ENCODE measurements at places on chromosomes 4 and X.

DNA sequence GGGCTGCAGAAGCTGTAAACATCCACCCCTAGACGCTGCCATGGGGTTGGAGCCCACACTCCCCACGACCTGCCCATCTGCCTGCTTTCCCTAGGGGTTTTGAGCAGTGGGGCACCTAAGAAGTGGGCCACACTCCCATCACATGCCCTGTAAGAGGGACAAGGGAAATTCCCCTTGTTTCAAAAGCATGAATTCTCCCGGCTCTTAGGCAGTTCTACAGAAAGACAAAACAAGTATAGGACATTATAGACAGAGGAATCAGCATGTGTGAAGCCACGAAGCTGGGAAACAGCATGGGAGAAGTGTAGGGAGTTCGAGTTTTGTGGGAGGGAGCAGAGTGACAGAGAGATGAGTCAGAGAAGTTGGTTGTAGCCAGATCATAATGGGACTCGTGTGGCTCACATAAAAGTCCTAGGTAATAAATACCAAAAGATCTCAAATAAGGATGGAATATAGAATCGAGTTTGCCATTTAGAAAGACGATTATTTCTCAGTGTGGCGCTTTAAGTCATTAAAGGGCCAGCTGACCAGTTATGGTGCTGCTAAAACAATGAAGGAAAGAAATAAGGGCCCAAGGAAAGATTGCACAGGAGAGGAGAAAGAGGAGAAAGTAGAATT, 23.9 kb downstream of the APOO start:
- peak; percentile 85 for DNase-seq
- H3K27ac ChIP-seq = peak overlapping the region; percentile 62
- no peak overlapping the region for H3K4me3 ChIP-seq
- no peaks in the 10 kb centered on the region for H3K27me3 ChIP-seq
- peaks cover 9% of the 10 kb centered on the region for H3K4me1 ChIP-seq

- H3K4me3 ChIP-seq = no peak overlapping the region
- no peaks in the 10 kb centered on the region for H3K27me3 ChIP-seq
- H3K36me3 ChIP-seq = no peaks in the 10 kb centered on the region
Measured at GRCh38 chrX:96715481-96715880, 30.8 kb downstream of the DIAPH2 start.

DNA sequence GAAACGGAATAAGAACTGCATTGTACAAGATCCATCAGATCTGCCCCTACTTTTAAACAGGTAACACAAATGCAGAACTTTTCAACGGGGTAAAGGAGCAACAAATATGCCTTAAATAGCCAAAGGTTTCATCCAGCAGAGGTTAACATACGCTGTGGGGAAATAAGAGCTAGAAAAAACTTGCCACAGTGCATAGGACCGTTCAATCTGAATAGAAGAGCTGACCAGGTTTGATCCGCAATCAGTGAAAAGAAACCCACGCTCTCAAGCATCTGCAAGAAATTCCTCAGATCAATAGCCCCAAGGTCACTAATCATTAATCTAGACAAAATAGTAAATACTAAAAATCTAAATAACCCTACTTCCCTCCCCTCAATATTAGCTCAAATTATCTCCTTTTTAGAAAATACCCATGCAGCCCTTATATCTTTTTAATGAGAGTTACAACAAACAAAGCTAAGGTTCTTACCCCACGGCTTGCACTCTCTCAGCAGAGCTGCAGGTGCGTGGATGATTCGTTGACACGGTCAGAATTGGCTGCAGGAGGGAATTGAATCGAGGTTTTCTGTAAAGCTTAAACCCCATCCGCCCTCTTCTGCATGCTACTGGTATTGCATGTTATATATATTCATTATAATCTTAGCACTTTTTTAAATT, at the start of gene TLR10:
Gene TLR10 (minus strand): TSS at position 539 of the 657 bp plus-strand sequence. CDS start 7,400 bp downstream, outside the sequence.
- no peak within 1 kb of the TSS for H3K4me3 ChIP-seq
- H3K27ac ChIP-seq = no peak within 1 kb of the TSS
- no peaks in the 10 kb centered on the region for H3K36me3 ChIP-seq
- H3K27me3 ChIP-seq = peaks cover 4% of the 10 kb centered on the region
- no peaks in the 10 kb centered on the region for H3K4me1 ChIP-seq
- peak; percentile 52 for DNase-seq

DNA sequence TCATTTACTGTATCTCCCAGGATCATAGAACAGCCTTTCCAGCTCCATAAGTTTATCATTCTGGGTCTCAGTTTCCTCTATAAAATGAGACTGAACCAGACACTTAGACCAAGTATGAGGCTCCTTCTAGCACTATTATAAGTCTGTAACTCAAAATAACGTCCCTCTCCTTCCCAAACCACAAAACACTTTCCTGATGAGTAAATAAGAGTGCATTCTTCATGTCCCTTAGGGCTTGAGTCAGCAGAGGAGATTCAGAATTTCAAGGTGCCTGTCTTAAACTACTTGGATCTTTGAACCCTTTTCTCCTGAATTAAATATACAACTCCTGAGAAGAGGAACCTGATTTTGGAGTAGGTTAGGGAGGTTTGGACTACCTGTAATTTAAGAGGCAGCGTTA, 62.6 kb downstream of the GLRA2 start:
- H3K4me1 ChIP-seq = no peaks in the 10 kb centered on the region
- no peak overlapping the region for H3K27ac ChIP-seq
- no peaks in the 10 kb centered on the region for H3K27me3 ChIP-seq
- no peaks in the 10 kb centered on the region for H3K36me3 ChIP-seq
- no peak for DNase-seq

- no peak overlapping the region for H3K4me3 ChIP-seq
- H3K4me1 ChIP-seq = no peaks in the 10 kb centered on the region
- H3K36me3 ChIP-seq = no peaks in the 10 kb centered on the region
- no peak overlapping the region for H3K27ac ChIP-seq
- no peaks in the 10 kb centered on the region for H3K27me3 ChIP-seq
Measured at GRCh38 chr4:112889199-112889598, 160.3 kb upstream of the ANK2 start.

GRCh38 chrX:50648156-50648555, 165.8 kb downstream of the SHROOM4 start:
- H3K36me3 ChIP-seq = no peaks in the 10 kb centered on the region
- H3K27me3 ChIP-seq = peaks cover 4% of the 10 kb centered on the region
- H3K4me3 ChIP-seq = no peak overlapping the region
- no peak overlapping the region for H3K27ac ChIP-seq
- peak; percentile 3 for DNase-seq

- H3K4me3 ChIP-seq = no peak overlapping the region
- peaks cover 6% of the 10 kb centered on the region for H3K4me1 ChIP-seq
- H3K27ac ChIP-seq = no peak overlapping the region
- no peaks in the 10 kb centered on the region for H3K36me3 ChIP-seq
- no peaks in the 10 kb centered on the region for H3K27me3 ChIP-seq
Measured at GRCh38 chrX:10533696-10534365, 86.6 kb downstream of the MID1 start.

DNA sequence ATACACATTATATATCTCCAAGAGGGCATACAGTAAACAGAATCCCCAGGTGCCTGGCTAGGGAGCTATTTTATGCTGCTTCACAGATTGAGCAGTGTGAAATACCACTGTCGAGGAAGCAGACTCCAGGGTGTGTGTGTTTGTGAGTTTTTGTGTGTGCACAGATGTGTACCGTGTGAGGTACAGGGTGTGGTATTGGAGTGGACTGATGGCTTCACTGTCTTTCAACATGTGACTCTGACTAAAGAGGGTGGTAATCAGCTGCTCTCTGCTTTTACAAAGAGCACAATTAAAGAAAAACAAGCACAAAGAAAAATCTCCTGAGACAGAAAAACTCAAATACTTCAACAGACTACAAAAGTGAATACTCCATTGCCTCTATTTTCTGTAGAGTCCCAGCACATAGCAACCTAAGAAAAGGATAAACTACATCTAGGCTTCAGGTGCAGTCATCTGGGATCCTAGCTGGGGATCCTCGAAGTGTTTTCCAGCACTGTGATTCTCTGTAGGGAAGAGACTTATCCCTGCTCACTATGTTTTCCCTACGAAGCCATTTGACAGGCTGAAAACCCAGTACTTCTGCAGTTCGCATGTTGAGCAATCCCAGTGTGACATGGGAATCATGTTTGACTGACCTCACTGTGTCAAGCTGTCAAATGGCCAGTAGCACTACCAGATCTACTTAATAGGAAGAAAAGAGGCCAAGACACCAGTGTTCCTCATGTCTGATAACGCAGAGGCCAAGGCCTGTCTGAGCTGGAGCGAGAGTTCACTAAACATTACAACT, 100.3 kb downstream of the CDS1 start:
- H3K4me1 ChIP-seq = peaks cover 7% of the 10 kb centered on the region
- no peaks in the 10 kb centered on the region for H3K27me3 ChIP-seq
- H3K36me3 ChIP-seq = peaks cover 37% of the 10 kb centered on the region
- H3K27ac ChIP-seq = no peak overlapping the region
- no peak overlapping the region for H3K4me3 ChIP-seq
- no peak for DNase-seq

- no peak overlapping the region for H3K27ac ChIP-seq
- H3K4me1 ChIP-seq = peaks cover 3% of the 10 kb centered on the region
- H3K4me3 ChIP-seq = no peak overlapping the region
- H3K27me3 ChIP-seq = peaks cover 5% of the 10 kb centered on the region
Measured at GRCh38 chr4:70603856-70604255, 11.8 kb downstream of the AMBN start.

DNA sequence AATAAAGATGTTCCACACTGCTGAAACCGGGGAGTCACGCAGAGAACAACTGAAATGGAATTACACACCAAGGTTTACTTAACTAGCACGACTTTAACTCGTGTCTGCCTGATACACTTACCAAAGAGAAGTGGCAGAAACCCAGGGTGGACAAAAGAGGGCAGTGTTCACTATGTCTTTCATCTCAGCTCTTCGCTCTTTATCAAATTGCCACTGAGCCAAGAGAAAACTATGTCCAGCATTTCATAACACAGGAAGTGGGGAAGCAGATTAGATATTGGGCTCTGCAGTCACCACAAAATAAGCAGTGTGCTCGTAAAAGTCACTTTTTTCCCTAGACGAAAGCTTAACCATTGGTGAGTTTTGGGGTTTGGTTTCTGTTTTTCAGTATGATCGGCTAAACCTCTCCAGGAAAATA, 155.7 kb downstream of the CHIC2 start:
- DNase-seq = peak; percentile 97
- H3K4me3 ChIP-seq = peak overlapping the region; percentile 22

GRCh38 chr4:89162496-89162895, 51.2 kb downstream of the TIGD2 start:
- no peak overlapping the region for H3K27ac ChIP-seq
- no peaks in the 10 kb centered on the region for H3K4me1 ChIP-seq
- no peaks in the 10 kb centered on the region for H3K36me3 ChIP-seq
- H3K4me3 ChIP-seq = no peak overlapping the region
- DNase-seq = no peak
- H3K27me3 ChIP-seq = peaks cover 7% of the 10 kb centered on the region

GRCh38 chr4:147640331-147640730, 23.1 kb downstream of the TMEM184C start:
- DNase-seq = peak; percentile 59
- H3K27me3 ChIP-seq = no peaks in the 10 kb centered on the region
- no peaks in the 10 kb centered on the region for H3K4me1 ChIP-seq
- H3K4me3 ChIP-seq = no peak overlapping the region
- H3K27ac ChIP-seq = no peak overlapping the region

DNA sequence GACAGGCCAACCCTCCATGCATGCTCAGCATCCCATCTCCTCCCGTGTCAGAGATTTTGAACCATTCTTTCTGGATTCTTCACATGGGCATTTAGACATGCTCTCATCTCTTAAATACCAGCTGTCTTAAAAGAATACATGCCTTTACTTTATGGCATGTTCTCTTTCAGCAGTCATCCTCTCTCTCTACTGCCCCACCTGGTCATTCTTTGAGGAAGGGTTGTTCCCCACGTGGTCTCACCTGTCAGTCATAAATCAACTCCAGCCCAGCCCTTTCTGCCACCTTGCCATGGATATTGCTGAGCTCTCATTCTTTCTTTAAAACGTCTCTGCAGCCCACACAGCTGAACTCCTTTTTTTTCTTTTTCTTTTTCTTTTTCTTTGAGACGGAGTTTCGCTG, 111.3 kb downstream of the ARHGAP10 start:
- H3K27me3 ChIP-seq = no peaks in the 10 kb centered on the region
- peaks cover 18% of the 10 kb centered on the region for H3K4me1 ChIP-seq
- H3K36me3 ChIP-seq = no peaks in the 10 kb centered on the region
- no peak for DNase-seq
- no peak overlapping the region for H3K27ac ChIP-seq
- no peak overlapping the region for H3K4me3 ChIP-seq

GRCh38 chr4:118918388-118918787, 29.7 kb downstream of the SYNPO2 start:
- H3K36me3 ChIP-seq = no peaks in the 10 kb centered on the region
- H3K27me3 ChIP-seq = no peaks in the 10 kb centered on the region
- peak overlapping the region; percentile 64 for H3K27ac ChIP-seq
- H3K4me1 ChIP-seq = peaks cover 2% of the 10 kb centered on the region
- DNase-seq = peak; percentile 94

DNA sequence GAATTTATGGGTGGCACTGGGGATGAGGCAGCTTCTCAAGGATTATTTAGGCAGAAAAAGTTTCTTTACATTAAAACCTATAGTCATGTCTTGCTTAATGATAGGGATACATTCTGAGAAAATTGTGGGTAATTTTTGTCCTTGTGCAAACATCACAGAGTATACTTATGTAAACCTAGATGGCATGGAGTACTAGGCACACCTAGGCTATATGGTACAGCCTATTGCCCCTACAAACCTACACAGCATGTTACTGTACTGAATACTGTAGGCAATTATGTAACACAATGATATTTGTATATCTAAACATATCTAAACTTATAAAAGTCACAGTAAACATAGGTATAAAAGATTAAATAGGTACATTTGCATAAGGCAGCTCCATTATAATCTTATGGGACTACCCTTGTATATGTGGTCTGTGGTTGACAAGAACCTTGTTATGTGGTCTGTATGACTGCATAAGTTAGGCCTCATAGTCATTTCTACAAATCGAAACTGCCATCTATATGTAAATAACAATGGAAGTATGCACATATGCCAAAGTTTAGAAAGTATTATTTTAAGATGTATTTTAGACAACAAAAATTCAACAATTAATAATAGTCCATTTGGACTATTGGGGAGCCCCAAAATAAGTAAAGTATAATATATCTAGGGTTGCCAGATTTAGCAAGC, 87.3 kb downstream of the CFAP299 start:
- H3K27me3 ChIP-seq = no peaks in the 10 kb centered on the region
- no peak overlapping the region for H3K4me3 ChIP-seq
- no peak for DNase-seq
- H3K27ac ChIP-seq = no peak overlapping the region
- peaks cover 8% of the 10 kb centered on the region for H3K4me1 ChIP-seq

- DNase-seq = no peak
- H3K27ac ChIP-seq = no peak overlapping the region
- H3K27me3 ChIP-seq = no peaks in the 10 kb centered on the region
- no peaks in the 10 kb centered on the region for H3K36me3 ChIP-seq
Measured at GRCh38 chr4:112894951-112895350, 154.5 kb upstream of the ANK2 start.

- DNase-seq = peak; percentile 41
- peaks cover 6% of the 10 kb centered on the region for H3K4me1 ChIP-seq
- H3K27me3 ChIP-seq = no peaks in the 10 kb centered on the region
- no peaks in the 10 kb centered on the region for H3K36me3 ChIP-seq
Measured at GRCh38 chr4:139814323-139815015, 148.8 kb downstream of the MGST2 start.

- no peaks in the 10 kb centered on the region for H3K36me3 ChIP-seq
- no peak overlapping the region for H3K27ac ChIP-seq
- DNase-seq = no peak
- no peak overlapping the region for H3K4me3 ChIP-seq
- peaks cover 5% of the 10 kb centered on the region for H3K27me3 ChIP-seq
Measured at GRCh38 chr4:13348216-13348615, 135.9 kb downstream of the RAB28 start.

- no peak overlapping the region for H3K27ac ChIP-seq
- peak; percentile 1 for DNase-seq
- H3K27me3 ChIP-seq = no peaks in the 10 kb centered on the region
Measured at GRCh38 chr4:34323549-34324320, 1920.6 kb downstream of the ARAP2 start.

Measured in IMR-90 (cell line).